GM04503 (cell line): ENCODE measurements at places on chromosomes 11 and 22.
A peak's percentile ranks its signal among the peaks of the same experiment; 100 is the strongest.

- DNase-seq: no peak
Observed at GRCh38 chr11:13280092-13280722, 2.6 kb downstream of the BMAL1 start.

GRCh38 chr11:68373189-68373814, 60.9 kb downstream of the LRP5 start:
- peak; percentile 69 for DNase-seq

DNA sequence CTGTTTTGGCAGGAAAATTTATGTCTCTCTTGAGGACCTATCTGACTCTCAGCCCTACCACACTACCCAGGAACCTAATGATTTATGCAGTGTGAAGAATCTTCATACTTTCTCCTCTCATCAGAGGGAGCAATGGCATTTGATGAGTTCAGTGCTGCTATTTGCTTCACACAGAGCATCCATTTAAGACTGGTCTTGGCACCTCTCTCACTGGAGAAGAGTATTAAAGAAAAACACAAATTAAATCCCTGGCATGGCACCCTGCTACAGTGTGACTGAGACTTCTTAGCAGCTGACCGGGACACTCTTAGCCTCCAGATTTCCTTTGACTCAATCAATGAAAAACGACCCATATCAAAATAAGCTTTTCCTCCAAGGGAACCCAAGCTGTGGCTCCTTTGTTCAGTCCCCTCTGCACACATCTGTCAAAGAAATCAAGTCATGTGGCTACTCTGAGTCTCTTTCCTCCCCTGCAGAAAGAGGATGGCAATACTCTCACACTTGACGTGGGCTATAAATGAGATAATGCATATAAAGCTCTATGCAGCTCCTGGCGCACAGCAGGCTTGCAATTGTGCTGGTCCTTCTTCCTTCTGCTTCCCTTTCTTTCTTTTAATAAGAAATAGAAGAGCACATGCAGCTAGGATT, 186.1 kb upstream of the E2F8 start:
- DNase-seq: peak; percentile 29

DNA sequence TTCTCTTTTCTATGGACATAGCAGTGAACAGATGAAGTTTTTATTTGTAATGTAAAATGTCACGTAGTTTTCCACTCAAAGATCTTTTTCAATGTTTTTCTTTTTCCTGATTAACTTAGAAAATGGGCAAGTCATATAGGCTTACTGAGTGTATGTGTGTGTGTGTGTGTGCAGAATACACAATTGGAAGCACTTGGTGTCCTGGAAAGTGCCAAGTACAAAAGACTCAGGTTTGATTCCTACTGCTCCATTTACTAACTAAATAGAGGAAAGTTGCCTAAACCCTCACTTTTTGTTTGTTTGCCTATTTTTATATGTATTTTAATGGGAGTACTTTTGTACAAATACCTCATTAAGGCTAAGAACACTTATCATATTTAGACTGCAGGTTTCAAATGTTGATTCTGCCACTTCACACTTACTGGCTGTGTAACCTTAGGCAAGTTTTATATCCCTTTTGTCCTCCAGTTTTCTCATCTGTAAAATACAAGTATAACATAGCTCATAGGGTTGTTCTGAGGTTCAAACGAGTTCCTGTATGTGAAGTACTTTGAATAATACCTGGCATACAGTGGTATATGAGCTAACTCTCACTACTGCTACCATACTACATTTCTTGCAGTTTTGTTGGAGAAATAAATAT, 90.1 kb downstream of the TYR start:
- DNase-seq: no peak

- DNase-seq: no peak
Observed at GRCh38 chr11:89490602-89490980, 584 bp downstream of the NOX4 start.

- DNase-seq: no peak
Observed at GRCh38 chr11:1916132-1916985, 3.1 kb upstream of the TNNT3 start.

DNA sequence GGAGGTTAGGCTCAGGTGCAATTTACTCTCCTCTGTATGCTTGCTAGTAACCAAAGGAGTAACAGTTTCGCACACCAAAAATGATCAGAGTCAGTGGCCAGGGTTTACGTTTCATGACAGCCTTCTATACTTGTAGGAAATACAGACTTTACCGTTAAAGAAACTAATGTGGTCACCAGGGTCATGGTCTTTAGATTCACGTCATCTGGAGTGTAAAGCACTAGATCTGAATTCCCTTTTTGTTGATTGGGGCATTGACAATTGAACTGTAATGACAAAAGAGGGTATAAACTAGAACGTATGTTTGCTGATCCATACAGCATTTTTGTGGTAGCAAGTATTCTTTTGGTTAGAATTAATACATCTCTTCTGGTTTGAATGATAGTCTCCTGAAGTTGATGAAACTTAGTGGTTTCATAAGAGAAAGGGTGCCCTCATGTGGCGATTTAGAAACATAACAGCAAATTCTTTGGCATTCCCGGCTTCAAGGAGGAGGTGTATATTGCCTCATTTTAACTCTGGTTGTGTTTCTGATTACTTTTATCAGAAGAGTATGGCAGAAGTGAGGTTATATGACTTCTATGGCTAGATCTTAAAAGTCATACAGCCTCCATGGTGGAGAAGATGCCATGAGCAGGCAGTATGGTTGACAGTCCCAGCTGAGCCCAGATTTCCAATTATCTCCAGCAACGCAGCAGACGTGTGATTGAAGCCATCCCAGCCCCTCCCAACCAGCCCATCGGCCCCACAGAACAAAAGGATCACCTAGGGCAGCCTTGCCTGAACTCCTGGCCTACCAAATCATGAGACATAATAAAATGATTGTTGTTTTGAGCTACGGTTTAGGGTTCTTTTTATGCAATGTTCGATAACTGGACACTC, 35.1 kb downstream of the MMP7 start:
- DNase-seq: peak; percentile 38

GRCh38 chr11:111836721-111837120, 34.7 kb downstream of the ALG9 start:
- DNase-seq: no peak

DNA sequence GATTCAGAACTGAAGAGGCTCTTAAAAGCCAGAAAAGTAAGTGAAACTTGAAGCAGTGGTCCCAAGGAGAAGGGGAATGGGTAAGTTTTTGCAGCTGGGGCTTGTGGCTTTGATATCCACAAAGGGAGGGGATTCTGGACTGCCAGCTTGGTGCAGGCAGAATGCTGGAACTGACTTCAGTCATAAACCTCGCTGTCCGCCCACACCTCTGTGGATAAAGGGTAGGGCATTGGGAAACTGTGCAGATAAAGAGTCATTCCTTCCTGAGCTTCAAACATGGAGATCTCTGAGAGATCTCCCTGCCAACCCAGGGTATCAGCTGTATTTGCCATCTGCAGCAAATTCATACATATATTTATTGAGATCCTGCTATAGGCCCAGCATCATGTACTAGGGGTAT, 124.3 kb upstream of the OR9Q1 start:
- DNase-seq: no peak

DNA sequence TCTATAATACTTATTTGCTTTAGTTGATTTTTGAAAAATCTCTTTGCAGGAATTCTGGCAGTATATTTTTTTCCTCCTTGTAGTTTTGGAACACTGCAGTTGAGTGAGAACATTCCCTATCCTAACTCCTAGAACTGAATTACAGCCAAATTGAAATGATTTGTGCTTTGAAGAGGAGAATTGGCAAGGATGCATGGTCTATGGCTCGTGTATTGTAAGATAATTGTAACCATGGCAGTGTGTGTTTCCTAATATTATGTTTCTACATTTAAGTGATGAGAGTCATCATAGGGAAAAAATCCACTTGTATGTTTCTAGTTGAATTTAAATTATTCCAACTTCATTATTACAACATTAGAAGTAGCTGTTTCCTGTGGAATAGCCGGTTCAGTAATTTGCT, 80.9 kb upstream of the MYO18B start:
- DNase-seq: no peak

GRCh38 chr11:11968511-11969280, 39.7 kb downstream of the DKK3 start:
- DNase-seq: peak; percentile 55

GRCh38 chr11:9091044-9091922, at the start of gene SCUBE2:
SCUBE2 (minus strand) TSS chr11:9091599; CDS start chr11:9091528, 71 bp downstream.
- no peak for DNase-seq

DNA sequence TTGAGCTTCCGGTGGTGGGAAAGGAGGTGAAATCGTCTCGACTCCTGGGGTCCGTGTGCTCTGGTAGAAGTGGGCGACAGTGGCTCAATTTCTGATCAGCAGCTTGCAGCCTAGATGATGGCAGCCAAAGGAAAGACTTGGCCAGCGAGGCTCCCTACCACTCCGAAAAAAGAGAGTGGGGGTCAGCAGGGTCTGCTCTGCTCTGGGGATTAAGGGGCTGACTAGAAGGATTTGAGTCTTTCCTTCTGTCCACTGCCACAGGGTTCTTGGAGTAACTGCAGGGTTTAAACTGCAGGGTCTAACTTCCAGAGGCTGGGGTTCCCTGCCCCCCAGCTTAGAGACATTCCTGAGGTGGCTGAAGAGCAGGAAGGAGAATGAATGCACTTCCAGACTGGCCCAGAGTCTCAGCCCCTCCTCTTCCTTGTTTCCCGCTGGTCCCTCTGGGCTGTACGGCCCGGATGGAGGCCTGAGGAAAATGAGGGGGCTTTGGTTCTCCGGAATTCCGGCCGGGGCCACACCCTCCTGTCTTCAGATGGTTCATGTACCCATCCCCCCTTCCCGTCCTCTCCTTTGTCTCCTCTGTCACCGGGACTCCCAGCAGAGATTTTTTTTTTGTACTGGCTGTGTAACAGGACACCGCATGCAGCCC, 907 bp downstream of the SERPINH1 start:
- DNase-seq: no peak

DNA sequence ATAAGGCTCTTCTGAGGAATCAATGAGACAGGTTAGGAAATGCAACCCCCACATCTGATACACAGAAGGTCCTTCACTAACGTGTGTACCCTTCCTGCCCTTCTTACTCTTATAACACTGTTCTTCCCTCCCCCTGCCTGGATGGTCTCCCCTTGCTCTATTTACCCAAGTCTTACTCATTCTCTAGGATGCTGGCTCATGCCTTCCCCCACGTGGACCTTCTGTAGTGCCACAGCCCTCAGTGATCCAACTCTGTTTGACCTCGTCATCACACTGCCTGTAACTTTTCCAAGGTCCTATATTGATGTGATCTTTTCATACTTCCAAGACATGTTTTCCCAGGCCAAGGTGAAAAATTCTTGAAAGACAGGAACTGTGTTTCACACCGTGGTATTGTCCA, 79.8 kb downstream of the C11orf58 start:
- DNase-seq: no peak

DNA sequence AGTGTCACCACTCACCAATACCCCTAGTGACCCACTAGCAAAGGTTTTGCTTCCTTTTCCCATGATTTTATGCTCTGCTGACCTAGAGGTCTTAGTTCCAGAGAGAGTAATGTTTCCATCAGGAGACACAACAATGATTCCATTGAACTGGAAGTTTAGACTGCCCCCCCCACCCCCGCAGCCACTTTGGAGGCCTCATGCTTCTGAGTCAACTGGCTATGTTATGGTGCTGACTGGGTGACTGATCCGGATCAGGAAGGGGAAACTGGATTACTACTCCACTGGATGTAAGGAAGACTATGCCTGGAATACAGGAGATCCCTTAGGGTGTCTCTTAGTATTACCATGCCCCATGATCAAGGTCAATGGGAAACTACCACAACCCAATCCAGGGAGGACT, 633.6 kb downstream of the OPCML start:
- no peak for DNase-seq

DNA sequence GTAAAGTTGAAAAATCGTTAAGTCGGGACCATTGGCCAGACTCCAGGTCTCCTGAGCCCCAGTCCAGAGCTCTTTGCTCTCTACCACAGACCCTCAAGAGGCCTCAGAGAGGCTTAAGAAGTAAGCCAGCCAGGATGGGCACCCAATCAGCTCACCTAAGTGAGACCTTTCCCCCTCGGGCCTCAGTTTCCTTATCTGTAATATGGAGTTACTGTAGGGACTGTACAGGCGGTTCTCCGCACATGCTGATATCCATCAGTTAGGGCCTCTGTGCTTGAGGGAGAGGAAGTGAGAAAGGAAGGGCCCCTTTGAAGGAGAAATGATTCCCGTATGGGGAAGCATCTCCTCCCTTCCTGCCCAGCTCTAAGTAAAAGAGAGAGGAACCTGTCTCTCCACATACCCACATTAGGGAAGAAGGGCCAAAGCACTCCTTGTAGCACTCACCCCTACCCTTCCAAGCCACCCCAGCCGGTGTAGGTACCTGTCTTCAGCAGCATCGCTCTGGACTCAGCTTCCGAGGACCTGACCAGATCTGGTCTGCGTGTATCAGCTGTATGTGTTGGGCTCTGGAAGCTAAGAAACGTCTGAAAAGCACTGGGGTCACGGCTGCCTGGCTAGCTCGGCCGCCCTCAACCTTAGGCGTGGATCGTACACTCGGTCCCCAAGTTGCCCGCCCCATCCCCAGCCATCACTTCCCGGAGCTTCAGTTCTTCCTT, 653 bp downstream of the NAGA start:
- DNase-seq: no peak

DNA sequence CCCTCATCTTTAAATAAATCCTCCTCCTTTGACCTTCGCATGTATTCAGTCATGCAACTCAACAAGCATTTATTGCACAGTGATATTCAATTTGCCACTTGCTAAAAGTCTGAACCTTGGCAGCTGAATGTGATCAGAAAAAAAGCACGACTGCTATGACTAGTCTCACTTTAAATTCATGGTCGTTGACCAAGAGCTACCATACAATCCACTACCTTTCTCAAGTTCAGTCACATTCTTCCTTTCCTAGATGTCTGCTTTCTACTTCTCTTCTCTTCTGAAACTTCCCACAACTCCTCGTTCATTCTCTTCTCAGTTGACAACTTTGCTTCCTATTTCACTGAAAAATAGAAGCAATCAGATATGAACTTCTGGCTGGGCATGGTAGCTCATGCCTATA, 2.0 kb upstream of the SAA1 start:
- no peak for DNase-seq

DNA sequence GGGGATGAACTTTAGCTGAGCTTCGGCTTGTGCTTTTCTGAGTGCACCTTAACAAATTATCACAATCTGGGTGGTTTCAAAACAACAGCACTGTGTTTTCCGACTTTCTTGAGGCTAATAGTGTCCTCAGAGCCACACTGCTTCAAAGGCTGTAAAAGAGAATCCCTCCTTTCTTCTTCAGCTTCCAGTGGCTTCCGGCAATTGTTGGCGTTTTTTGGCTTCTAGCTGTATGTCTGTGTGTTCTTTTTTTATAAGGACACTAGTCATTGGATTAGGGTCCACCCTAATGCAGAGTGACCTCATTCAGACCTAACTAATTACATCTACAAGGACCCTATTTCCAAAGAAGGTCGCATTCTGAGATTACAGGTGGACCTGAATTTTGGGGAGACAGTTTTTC, 30.6 kb downstream of the KIAA1671 start:
- DNase-seq: no peak

DNA sequence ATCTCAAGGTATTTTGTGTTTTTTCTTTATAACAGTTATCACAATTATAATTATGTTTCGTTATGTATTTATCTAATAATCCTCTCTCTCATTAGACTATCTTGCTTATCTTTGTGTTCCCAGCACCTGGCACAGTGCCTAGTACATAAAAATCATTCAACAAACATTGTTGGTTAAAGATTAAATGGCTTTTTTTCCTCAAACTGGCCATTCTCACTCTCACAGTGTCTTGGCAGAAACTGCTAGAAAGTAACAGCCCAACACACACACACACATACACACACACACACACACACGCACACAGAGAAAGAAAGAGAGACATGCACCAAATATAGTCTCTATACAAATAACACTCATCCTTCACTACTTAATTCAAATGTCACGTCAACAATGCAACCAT, 36.8 kb downstream of the OR10A6 start:
- no peak for DNase-seq

GRCh38 chr11:95892892-95893570, 30.9 kb downstream of the MTMR2 start:
- no peak for DNase-seq
